SW480 (cell line): ENCODE measurements at places on chromosomes 7 and 10.

DNA sequence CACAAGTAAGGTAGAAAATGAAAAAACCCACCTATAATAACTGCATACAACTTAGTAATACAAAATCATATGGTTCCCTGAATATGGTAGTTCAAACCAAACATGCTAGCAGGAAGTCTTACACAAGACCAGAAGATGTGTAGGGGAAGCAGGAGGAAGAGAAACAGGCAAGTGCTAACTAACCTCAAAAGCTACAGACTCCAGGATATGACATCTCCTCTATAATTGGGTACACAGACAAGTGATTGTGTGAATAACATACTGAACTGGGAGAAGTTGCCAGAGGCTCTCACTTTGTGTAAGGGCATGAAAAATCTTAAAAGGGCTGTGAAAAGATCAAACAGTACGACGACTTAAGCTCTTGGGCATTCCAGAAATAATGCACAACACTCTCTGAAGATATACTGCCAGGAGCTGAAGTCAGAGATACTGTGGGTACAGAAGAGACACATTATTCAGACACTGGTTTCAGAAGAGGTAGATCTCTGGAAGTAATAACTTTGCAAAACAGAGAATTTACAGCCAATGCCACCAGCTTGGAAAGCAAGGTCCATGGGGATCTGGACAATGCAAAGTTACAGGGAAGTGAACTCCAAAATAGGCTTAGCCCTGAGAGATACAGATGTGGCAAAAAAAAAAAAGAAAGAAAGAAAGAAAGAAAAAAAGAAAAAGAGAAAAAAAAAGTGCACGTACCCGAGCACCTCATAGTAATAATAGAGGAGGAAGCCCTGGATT, 767.2 kb downstream of the TNS3 start:
- no peak for DNase-seq

- no peak for DNase-seq
Measured at GRCh38 chr7:50628434-50629084, 63.4 kb upstream of the DDC start.

GRCh38 chr7:14751461-14751860, 151.1 kb downstream of the DGKB start:
- no peak for DNase-seq

GRCh38 chr10:10351451-10351850, 666.2 kb upstream of the CELF2 start:
- no peak for DNase-seq

DNA sequence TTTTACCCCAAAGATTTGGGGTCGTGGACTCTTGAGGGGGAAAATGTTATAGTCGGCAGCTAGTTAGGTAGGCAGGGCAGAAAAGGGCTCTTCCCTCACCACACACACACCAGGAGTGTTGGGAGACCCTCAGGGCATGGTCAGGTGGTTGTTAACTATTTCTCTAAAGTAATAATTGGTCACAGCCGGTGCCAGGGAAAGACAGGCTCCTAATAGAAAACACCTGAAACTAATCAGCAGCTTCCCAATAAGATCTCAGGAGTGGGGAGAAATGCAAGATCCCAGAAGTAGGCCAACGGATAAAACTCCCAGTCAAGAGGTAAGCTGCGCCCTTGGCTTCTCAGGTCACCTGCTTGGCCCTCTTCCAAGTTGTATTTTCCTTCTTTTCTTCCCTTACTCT, 213.1 kb downstream of the PHTF2 start:
- DNase-seq, result no peak

DNA sequence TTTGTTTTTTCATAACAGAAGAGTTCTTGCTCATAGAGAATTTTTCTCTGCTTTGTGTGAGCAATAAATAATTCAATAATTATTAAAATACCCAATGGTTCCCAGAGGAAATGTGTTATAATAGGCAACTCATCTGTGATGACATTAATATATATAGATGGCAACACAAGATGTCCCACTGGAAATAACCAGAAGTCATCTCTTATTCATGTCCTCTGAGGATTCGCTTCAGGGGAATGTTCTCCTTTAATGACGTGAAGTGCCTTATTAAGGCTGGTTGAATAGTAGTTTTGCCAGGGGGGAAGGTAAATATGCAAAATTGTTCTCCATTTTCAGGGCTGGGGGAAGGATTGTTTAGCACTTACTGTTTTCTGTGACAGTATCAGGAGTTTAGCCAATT, 3.1 kb downstream of the SLC39A12 start:
- DNase-seq, result no peak

DNA sequence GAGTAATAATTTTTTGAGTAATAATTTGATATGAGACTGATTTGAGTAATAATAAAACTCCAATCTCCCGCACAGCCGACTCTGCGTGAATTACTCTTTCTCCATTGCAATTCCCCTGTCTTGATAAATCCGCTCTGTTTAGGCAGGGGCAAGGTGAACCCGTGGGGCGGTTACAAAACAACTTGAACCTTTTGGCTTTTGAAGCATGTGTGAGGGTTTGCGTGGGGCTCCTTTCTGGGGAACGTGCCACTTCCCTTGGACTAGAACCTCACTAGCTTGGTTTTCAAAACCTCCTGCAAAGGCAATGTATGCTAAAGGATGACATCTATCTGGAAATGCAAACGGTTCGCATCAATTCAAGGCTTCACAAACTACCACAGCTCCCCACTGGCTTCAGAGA, 1.5 kb downstream of the CRPPA start:
- no peak for DNase-seq

GRCh38 chr7:132759482-132760243, 183.4 kb upstream of the PLXNA4 start:
- DNase-seq, result peak; percentile 76

DNA sequence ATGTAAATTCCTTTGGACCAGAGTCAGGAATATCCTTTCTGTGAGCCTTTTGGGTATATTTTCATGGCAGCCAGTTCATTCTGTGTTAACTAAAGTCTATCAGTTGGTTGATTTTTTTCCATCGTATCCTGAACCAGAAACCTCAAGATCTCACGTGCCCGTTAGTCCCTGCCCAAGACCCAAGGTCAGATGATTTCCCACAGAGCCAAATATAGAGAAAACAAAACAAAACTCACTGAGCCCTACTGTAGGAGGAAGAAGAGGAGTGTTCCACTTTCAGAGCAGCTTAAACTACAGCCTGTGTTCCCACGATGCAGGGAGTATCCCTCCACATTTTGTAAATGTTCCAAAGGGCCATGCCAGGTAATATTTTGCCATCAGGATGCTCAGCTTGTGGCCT, 96.0 kb upstream of the ADO start:
- no peak for DNase-seq

DNA sequence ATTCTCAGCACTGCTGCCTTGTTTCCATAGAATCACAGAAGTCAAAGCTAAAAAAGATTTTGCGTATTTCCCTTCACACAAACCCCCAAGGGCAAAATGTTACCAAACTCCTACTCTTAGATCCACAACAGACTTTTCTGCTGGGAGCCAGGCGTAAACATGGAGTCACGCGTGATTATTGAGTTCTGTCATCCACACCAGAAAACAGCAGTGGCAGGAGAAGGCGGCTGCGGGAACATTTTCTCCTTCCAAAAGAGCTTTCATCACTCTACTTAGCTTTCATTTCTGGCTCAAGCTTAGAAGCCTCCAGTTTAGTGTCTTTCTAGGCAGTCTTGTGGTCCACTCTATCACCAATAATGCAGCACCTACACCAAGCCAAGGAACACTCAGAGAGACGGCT, 712.9 kb upstream of the NRP1 start:
- no peak for DNase-seq

- no peak for DNase-seq
Measured at GRCh38 chr10:113555751-113556150, 2.9 kb downstream of the HABP2 start.

DNA sequence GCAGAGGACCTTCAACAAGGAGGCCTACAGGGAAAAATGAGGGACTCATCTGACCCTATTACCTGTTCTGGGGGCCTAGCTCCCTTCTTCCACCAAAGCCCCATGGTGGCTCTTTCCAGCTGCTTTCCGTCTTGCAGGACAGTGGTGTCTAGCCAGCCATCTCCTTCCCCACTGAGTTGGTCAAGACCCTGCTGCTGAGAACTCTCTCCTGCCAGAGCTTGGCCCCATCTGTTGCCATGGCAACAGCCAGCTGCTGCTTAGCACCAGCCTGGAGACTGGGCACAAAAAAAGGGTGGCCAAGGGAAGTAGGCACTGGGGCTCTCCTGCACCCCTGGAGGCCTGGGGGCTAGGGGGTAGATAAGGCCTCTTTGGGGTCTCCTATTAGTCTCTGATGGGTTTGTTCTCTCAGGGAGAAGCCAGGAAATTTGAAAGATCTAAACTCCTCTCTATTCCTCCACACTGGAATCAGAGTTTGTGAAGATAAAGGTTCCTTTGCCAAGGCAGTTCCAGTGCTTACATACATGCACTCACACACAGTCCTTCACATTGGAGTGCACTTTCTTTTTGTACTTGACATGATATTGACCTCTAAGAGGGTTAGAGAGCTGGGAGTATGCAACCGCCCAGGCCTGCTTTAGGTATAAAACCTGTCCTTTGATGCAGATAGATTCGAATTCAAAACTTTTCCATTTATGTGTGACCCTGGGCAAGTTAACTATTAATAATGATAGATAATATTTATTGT, 15.8 kb downstream of the TSPAN33 start:
- no peak for DNase-seq

DNA sequence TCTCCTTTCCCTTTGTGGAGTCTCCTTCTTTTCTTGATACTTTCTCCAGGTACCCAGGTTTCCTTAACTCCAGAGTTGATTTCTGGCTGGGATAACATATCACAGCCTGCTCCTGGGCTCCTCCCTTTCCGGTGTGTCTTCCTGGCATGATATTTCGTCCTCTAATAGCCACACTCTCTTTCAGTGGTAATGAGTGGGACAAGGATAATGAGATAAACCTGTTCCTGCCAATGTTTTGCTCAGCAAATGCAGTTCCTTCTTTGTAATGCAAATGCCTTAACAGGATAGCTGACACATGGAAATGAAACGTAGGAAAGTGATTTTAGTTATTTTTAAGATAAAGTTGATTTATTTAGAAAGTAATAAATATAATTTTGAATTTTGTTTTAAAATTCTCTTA, 168.6 kb downstream of the NRP1 start:
- no peak for DNase-seq

DNA sequence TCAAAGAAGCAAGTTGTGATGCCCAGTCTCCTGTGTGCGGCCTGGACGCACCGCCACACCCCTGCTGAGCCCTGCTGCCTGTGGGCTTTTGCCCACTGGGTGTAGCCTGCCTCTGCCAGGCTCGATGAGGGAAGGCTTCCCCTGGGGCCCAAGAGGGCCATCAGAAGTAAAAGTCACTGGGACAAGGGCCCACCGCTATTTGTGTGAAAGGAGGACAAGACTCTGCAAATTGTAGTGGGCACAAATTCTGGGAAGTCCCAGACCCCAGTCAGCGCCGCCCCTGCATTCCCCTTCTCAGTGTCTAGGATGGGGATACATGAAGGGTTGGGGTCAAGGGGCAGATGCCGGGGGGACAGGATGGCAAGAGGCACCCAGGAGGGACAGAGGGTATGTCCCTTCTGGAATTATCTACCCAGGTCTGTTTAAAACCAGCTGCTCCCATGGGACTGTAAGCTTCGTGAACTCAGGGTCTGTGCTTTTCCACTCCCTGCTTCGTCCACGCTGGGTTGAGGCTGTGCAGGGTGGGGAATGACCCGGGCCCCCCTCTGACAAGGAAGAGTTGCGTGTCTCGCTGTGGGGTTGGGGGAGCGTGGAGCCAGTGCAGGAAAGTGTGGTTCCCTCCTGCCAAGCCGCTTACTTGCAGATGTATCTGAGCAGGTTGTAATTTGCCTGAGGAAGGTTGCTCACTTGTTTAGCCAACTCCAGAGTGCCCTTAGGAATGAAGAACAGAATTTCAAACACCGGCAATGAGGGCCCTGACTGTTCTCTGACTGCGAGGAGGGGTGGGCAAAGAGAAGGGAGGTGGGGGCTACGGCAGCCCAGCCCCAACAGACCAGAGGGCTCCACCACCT, 147.2 kb downstream of the MAPK8 start:
- DNase-seq, result no peak

DNA sequence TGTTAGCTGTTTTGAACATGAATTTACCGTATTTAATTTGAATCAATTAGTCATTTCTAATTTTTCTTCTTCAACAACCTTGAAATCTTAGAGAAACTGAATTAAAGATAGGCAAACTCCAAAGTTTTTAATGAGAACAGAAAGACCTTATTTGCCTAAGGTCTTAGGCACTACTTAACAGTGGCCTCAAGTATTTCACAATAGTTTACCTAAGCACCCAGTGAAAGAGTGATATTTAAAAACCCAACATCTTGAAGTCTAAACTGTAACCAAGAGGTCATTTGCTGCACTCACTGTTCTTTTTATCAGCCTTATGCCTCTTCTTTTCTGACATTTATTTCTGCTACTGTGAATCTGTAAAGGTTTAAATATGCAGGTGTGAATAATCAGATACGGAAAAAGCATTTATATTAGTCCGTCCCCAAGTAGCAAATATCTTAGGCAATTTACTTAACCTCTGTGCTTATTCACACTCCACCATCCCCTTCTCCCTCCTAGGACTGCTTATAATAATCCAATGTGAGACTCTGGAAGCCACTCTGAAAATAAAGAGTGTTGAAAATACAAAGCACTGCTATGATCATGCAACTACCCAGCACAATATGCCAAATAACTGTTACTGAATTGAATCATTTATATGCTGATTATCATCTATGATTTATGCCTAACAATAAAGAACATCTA, 105.7 kb downstream of the ELAPOR2 start:
- no peak for DNase-seq

DNA sequence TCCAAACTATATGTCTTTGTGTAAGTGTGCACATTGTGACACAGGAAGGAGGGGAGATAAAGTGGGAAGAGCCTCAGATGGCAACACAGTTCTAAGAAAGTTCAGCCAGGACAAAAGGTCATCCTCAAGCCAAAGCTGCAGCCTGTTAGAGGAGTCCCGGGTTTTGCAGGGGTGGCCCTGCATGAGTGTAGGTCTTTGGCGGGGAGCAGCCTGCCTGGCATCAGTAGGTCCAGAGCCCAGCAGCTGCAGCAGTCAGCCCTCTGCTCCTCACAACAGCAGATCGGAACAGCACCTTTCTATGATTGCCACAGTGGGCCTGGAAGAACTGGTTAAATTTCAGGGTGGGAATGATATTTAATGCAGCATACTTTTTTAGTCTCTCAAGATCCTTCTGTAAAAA, 13.5 kb upstream of the VDAC2 start:
- no peak for DNase-seq

GRCh38 chr7:98295467-98296192, 14.1 kb downstream of the BRI3 start:
- DNase-seq, result no peak

- DNase-seq, result no peak
Measured at GRCh38 chr7:24483804-24484203, 89.4 kb upstream of the PALS2 start.

DNA sequence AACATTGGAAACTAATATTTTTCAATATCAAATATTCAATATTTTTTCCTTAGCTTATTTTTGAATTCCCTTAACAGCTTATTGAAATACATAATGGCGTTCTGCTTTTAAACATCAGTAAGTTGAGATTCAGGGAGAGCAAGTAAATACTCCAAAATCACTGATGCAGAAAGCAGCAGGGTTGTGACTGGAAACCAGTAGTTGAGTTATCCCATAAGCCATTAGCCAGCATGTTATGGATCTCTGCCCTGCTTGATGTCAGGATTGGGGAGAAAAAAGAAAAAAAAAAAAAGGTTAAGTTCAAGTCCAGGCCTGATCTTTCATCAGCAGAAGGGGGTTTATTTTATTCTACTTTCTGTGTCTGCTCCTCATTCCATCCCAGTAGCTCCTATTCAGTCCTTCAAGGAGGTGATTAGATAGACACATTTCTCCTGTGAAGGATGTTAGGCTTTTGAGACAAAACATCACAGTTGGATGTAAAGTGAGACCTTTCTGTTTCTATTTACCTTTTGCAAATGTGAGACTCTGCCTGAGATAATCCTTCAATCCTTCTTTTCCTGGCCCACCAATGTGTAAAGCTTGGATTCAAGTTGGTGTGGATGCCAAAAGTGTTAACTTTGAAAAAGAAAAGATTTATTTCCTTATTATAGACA, 110.9 kb upstream of the HDAC9 start:
- DNase-seq, result no peak
